ENCODE measurements at places on chromosomes 16 and 17.

DNA sequence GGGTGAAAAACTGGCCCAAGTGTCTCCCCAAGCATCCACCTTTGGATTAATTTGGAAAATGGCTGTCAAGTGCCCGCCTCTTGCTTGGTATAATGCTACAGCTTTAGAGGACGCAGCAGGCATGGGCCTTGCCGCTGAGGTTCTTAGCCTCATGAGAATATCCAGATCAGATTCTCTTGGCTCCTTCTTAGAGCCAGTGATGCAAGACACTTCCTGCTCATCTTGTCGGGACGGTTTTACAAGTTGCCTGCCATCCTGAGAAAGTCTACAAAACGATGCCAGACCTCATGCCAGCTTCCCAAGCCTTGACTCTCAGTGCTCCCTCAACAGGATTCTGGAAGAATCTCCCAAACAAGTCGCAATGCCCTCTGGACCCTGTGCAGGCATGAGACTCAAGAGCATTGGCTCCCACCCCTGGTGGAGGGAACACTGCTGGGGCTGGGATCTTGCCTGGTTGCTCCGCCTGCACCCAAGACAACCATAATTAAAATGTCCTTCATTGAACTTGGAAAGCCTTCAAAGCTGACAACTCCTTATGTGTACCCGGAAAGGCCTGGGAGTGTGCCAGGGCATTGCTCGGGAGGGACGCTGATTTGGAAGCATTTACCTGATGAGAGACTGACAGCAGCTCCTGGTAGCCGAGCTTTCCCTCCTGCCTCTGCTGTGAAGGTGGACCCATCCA, 25.8 kb upstream of the STH start:
- no peak for DNase-seq

DNA sequence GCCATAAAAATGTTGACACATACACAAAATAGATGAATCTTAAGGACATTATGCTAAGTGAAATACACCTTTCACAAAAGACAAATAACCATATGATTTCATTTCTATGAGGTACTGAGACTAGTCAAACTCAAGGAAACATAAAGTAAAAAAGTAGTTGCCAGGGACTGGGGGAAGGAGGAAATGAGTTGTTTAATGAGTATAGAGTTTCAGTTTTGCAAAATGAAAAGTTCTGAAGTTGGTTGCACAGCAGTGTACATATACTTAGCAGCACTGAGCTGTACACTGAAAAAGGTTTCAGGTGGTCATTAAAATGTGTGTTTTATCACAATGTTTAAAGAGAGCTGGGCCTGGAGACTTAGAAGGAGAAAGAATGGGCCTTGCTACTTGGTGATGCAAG, 4.7 kb upstream of the SLC13A2 start:
- DNase-seq, result no peak

DNA sequence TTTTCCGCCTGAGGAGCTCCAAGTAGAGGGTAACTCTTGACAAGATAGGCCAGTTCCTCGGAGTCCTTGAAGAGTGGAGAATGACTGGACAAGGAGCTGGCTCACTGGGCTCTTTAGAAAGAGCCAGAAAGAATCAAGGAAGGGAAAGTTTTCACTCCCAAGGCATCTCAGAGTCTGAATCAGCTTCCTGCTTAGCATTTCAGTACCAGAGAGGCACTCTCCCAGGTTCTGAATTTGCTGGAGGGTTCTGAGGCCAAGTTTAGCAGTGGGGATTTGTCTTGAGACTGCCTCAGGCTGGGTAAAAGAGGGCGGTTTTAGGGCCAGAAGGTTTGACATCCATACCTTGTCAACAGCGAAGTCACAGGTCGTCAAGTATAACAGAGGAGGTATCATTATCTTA, 25.5 kb downstream of the GP2 start:
- DNase-seq, result no peak

GRCh38 chr17:77316651-77317050, 175.9 kb downstream of the SEC14L1 start:
- no peak for DNase-seq

DNA sequence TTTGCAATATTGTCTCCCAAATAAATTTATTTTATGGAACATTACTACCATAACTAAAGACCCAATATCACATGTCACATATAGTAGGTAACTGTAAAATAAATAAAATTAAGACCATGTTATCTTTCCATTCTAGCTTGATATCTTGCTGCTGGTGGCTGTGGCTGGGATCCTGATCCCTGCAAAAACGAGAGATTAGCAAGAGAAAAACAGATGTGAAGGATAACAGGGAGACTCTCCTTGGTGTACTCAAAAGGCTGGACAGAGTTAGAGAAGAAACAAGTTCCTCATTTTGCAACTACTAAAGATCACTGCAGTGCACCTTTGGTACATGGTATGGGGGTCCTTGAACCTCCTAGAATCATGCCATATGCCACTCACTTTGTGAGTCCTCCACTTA, 49.7 kb downstream of the ARHGAP27 start:
- no peak for DNase-seq

GRCh38 chr16:12655537-12655936, 148.2 kb downstream of the CPPED1 start:
- DNase-seq, result no peak

DNA sequence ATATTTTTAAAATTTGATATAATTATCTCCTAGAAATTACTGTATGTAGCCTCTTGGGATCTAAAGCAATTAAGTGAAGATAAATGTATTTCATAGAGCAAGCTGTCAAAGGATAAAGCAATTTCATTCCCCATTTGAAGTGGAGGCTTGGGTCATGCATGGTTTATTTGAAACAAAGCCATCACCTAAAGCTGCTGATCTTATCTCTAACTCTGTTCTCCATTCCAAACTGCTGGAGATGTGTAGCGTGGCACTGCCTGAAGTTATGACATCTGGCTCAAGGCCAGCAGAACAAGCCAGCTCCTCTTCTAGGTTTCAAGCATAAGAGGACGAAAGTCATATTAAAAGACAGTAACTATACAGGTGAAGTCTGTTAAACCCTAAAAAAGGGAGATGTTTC, 83.9 kb downstream of the HIC1 start:
- no peak for DNase-seq

DNA sequence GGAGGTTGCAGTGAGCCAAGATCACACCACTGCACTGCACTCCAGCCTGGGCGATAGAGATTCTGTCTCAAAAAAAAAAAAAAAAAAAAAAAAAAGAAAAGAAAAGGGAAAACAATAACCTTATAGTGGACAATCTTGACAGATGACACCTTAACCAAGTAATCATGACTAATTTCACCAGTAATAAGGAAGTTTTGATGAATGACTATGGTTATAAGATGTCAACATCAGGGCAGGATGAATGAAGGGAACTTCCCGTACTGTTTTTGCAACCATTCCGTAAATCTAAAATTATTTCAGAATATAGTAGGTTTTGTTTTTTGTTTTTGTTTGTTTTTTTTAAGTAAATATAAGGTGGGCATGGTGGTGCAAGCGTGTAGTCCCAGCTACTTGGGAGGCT, 23.0 kb downstream of the GSPT1 start:
- DNase-seq, result no peak

Measured in urothelium cell line (cell line).